ENCODE measurements at places on chromosomes 11 and 22. TPM values are rescaled to one million over a fixed set of nuclear protein-coding genes. Genes with fewer than 3 reads are reported as not detected.

DNA sequence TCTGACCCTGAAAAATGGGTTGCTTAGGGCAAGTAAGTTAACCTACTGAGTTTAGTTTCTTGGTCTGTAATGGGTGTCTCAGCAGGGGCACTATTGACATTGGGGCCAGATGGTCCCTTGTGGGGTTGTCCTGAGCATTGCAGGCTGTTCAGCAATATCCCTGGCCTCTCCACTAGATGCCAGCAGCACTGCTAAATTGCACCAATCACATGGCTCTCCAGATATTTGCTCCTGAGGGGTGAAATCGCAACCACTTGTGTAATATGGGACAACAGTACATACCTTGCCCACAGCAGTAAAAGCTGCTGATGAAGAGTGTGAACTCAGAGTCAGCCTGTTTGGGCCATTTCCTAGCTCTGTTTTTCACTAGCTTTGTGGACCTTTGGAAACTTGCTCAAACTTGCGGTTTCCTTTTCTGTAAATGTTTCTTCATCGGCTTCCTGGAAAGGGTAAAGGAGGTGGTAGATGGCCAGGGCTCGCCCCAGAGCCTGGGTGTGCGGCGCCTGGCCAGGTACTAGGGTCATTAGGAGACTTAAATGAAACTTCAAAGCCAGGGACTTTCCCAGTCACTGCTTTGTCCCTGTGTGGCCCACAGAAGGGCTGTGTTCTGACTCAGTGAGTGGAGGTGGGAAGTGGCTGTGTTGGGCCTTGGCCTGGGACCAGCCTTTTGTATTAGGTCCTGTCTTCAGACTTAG is 13.0 kb downstream of the NCF4 start:
- no peak for DNase-seq

DNA sequence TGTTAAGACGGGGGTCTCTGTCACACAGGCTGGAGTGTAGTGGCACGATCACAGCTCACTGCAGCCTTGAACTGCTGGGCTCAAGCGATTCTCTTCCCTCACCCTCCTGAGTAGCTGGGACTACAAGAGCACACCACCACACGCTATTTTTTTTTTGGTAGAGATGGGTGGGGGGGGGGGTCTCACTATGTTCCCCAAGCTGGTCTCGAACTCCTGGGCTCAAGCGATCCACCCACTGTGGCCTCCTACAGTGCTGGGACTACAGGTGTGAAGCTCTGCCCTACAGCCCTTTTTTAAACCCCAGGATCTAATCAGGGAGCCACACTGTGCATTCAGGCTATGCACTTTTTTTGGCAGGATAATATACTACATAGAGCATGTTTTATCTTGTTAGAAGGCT is 1.4 kb upstream of the DHCR7 start:
- no peak for DNase-seq

Gene SPTBN2
- 12.5 TPM for total RNA-seq

- DNase-seq = no peak
Measured at GRCh38 chr11:75527938-75528735, 2.4 kb upstream of the GDPD5 start.

- no peak for DNase-seq
Measured at GRCh38 chr22:20503816-20504215, 3.6 kb upstream of the MED15 start.

GRCh38 chr11:62725646-62726045 is 1.6 kb downstream of the HNRNPUL2 start:
- no peak for DNase-seq

DNA sequence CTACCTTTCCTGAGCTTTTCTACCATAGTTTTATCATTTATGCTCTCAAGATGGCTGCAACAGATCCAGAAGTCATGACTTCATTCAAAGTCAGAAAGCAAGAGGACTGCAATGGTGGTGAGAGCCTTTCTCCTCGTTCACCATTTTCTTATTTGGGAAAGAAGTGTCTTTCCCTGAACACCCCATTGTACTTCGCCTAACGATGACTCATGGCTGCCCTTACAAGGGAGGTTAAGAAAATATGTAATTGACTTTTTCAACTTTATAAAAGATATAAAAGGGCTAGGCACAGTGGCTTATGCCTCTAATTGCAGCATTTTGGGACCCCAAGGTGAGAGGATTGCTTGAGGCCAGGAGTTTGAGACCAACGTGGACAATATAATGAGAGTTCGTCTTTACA is 541.7 kb downstream of the METTL15 start:
- DNase-seq = no peak

Gene ARFGAP2
- total RNA-seq = 105 TPM

Gene NAALADL1
- 27.5 TPM for total RNA-seq

Gene PKP3
- 0.83 TPM for total RNA-seq

DNA sequence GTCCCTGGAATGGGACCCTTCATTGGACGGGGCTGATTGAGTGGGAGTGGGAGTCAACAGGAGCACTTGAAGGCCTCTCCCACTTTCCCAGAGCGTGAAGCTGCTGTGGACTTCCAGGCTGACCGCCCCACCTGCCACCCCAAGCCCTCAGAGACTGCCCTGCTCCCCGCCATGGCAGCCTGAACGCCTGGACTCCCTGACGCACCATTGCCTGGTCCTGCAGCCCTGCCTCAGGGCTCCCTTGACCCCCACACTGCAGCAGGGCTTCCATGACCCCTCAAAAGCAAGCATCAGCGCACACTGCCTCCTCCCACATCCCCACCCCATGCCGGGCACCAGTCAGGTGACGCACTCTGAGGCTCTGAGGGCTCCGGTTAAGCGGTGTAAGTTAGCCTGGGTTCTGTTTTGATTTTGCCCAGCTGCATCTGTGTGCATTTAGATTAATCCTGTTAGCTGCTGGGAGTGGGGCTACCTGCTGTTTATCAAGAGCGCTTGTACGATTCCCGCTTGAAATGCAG is 39.4 kb downstream of the TRIM29 start:
- no peak for DNase-seq

GRCh38 chr11:15704064-15704463 is 589.3 kb downstream of the INSC start:
- DNase-seq = no peak

Gene SYCE3
- not detected for total RNA-seq

DNA sequence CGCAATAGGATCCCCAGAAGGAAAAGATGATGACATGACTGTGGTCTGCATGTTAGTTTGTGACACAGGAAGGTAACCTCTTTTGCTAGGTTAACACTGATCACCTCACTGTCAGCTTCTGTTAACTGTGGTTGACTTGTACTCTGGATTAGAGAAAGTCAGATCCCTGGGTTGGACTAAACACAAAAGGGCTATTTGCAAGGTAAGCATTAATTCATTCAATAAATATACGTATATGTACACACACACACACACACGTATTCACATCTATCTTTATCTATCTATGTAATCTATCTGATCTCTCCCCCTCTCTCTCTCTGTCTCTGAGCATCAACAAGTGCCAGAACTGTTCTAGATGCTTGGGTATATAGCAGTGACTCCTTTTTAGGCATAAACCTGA is 136.1 kb upstream of the SNX19 start:
- DNase-seq = no peak

- DNase-seq = no peak
Measured at GRCh38 chr11:86247608-86248007, 3.1 kb downstream of the EED start.

Gene FLRT1
- 2.5 TPM for total RNA-seq

Gene BAIAP2L2
- total RNA-seq = 1.1 TPM

GRCh38 chr11:84333221-84333620 is 1047.1 kb upstream of the CCDC90B start:
- no peak for DNase-seq

- DNase-seq = peak; percentile 74
Measured at GRCh38 chr11:74923125-74923524, 25.8 kb downstream of the XRRA1 start.

Gene SCUBE1
- 109 TPM for total RNA-seq

Gene OR10G6
- not detected for total RNA-seq

GRCh38 chr11:85709941-85710702 is 24.1 kb upstream of the CCDC89 start:
- no peak for DNase-seq

GRCh38 chr11:3165152-3165705 is at the start of gene OSBPL5:
OSBPL5 (minus strand) TSS chr11:3165310; CDS start chr11:3129148, 36,162 bp downstream.
- DNase-seq = no peak

Gene OR8B3
- total RNA-seq = not detected

DNA sequence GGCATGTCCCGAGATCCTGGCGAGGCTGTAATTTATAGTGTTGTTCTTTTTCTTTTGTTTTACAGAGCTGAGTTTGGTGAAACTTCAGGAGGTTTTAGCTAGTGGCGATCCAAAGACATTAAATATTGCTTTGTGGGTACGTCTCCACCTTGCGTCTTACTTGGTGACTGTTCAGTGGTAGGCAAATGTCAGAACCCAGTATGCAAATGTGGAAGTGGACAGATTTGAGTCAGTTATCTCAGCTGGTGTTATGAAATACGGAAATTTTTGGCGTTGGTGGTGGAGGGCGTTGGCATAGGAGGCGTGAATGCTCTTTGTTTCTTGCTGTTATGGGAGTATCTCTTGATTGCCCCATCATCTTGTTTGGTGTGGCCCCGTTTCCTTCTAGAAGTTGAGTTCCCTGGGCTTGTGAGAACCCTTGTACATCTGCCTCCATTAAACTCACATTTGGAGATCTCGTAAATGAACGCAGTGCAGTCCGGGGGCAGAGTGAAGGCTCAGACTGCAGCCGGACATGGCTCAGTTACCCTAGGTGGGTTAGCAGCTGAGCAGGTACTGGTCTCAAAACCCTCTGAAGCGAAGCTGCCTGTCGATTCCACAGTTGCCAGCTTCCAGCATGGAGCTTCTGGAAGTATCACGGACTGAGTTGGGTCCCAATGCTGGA is 39.9 kb downstream of the PTPRJ start:
- no peak for DNase-seq

- DNase-seq = no peak
Measured at GRCh38 chr22:27637604-27638003, 164.0 kb downstream of the MN1 start.

Gene NXPE2
- not detected for total RNA-seq

Gene MS4A12
- not detected for total RNA-seq

GRCh38 chr11:133965031-133965601 is 8.3 kb upstream of the IGSF9B start:
- DNase-seq = no peak

GRCh38 chr11:35667257-35667656 is 4.7 kb downstream of the TRIM44 start:
- no peak for DNase-seq

Gene GAB4
- not detected for total RNA-seq

Gene OR4C15
- total RNA-seq = not detected

Gene NPAS4
- total RNA-seq = 2.9 TPM

- DNase-seq = no peak
Measured at GRCh38 chr22:23750367-23750713, 572 bp downstream of the ZNF70 start.

DNA sequence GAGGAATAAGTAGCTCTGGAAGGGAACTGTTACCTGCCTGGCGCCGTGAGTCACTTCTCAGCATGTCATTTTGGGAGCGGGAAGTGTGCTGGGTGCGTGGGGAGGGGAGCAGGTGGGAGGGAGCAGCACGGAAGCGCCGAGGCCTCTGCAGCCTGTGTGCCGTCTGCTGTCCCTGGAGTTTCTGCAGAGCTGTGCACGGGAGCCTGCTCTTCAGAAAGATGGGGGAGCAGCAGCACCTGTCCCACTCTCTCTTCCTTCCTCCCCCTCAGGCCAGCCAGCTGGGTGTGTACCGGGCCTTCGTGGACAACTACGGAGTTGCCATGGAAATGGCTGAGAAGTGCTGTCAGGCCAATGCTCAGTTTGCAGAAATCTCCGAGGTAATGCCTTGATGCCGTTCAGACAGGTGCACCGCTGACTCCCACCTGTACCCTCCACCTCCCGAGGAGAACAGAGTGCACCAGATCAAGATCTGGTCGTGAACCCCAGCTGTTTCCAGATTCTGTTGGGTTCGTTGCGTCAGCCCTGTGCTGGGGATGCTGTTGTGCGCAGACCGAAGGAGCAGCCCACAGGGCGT is 87.9 kb downstream of the BCR start:
- no peak for DNase-seq

Gene ILK
- total RNA-seq = 630 TPM

Measured in esophagus muscularis mucosa (tissue), 4 donors.